ENCODE measurements at places on chromosomes 2 and 18.

- peak; percentile 33 for DNase-seq
These were observed 88.8 kb upstream of the ASB18 start for GRCh38 chr2:236352761-236353593.

- DNase-seq = no peak
These were observed 14.0 kb upstream of the BMP10 start for GRCh38 chr2:68885074-68885810.

GRCh38 chr18:49590608-49591007 lies 28.8 kb downstream of the LIPG start:
- no peak for DNase-seq

DNA sequence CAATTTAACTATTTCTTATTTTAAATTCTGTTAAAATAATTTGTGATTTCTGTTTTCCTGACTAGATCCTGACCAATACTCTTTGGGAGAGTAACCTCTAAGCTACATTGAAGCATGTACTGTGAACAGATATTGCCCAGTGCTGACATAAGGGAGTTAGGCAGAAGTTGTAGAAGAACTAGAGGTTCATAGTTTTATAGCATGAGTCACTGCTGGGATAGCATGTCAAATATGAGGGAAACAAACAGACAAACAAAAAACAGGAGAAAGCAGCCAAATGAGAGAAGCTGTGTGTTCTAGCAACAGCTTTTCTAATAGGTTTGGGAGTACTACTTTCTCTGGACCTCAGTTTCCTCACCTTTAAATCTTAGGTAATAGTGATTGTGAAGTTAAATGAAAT lies 72.4 kb downstream of the CERS6 start:
- no peak for DNase-seq

- no peak for DNase-seq
These were observed 110.2 kb downstream of the RNF144A start for GRCh38 chr2:7027411-7027810.

- DNase-seq = no peak
These were observed 357.9 kb upstream of the NRP2 start for GRCh38 chr2:205324355-205324754.

DNA sequence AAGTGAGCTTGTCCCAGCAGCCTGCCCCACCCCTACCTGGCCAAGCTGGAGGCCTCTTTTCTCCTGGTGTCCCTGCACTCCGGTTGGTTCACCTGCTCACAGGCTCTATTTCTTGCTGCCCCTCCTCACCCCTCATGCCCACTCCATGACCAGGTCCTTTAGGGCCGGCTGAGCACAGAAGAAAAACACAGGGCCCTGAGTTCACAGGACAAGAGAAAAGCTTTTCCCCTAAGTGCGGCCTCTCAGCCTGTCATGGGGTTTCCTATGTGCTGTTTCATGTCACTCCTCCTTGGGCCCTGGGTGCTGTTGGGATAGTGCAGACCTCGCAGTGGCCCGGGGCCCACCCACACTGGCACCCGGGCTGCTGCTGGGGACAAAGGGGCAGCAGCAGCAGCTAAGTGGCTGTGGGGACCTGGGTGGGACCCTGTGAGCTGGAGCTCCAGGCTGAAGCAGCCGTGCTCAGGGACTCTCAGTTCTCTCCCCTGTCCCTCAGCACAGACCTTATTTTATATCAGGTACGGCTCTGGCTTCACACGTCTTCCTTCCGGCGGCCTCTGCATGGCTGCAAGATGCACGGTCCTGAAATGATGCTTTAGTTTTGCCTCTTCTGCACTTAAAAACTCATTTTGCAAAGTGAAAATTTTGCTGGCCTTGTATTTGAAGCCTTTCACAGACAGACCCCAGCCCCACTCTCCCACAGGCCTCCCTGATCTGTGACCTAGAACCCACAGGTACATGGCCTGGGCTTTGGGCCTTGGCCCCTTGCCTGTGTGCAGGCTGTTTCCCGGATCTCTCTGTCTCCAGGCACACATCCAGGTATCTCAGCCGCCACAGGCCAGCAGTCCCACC lies 71.8 kb downstream of the SH3RF3 start:
- DNase-seq = peak; percentile 14

GRCh38 chr2:150619607-150620330 lies 132.3 kb upstream of the RND3 start:
- DNase-seq = no peak

DNA sequence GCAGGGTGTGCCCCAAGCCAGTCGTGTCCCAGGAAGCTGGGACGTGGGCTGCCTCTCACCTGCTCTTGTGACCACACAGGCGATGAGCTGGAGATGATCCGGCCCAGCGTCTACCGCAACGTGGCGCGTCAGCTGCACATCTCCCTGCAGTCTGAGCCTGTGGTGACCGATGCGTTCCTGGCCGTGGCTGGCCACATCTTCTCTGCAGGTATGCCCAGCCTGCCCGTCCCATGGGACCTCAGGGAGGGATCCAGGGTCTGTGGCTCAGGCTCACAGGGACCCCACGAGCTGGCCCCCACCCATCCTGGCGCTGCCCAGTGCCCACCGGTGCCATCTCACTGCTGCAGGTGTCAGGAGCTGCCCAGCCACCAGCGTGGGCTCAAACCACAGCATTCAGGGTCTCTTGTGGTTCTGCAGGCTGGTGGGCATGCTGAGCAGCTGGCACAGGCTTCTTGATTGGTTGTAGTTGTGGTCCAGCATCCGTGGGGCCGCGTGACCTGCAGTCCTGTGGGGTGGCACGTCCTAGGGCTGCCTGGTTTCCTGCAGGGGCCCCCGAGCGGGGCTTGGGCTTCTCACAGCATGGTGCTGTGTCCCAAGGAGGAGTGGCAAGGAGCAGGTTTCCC lies 3.8 kb downstream of the BOK start:
- DNase-seq = no peak

- DNase-seq = no peak
These were observed 301.4 kb upstream of the SYT4 start for GRCh38 chr18:43578706-43579105.

DNA sequence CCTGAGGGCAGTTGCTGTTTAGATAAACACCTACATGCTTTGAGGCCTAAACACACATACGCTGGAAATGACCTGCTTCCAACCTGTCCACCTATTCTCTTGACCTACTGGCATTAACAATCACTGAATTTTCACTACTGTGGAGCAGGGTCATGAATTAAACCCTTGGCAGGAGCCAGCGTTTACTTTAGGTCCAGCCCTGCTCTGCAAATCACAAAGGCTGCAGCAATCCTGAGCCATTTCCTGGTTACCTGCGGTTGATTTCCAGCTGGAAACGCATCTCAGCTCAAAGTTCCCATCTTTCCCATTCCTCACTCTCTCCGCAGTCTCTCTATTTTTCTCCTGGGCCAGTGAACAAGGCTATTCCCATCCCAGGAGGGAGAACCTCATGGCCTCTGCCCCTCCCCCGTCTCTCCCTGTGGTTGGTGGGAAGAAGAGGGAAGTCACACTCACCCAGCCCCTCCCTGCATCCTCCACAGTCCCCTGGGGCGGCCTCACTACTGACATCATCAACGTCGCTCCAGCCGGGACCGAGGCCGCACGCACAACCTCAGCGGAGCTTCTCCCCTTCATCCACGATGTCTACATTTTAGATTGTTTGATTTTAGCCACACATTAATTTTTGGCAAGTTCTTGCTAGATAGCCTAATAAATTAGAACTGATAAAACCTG lies 84.5 kb upstream of the SNTG2 start:
- no peak for DNase-seq

DNA sequence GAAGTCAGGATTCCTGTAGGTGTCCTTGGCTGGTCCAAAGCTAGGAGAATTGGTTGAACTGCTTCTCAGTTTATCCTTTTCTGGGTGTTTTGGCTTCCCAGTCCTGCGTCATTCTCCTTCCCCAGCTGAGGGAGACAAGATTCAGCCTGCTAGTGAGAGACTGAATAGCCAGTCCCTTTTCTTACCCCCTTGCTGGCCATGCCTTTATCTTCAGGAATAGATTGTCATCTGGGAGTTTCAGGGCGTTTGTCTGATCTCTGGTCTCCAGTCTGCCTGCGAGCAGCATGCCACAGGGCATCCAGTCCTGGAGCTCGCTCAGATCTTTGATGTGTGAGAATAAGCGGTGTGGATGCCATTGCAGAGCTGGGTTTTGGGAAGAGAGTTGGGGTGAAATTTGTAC lies 5.8 kb downstream of the MYO1B start:
- no peak for DNase-seq

DNA sequence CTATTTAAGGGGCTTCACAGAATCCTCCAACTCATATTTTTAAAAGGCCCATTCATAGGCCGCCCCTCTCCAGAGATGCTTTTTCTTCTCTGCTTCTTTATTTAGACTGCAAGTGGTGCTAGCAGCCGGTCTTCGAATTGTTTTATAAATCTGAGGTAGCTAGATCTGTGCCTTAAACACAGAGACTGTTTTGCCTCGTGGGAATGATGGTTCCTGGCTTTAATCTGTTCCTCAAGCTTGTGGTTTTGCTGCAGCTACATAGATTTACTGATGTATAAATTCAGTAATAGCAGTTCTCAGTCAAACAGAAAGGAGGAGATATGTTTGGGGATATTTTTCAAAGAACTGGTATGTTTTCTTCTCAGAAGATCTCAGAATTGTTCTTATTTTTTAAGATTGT lies 45.3 kb downstream of the TNFRSF11A start:
- no peak for DNase-seq

DNA sequence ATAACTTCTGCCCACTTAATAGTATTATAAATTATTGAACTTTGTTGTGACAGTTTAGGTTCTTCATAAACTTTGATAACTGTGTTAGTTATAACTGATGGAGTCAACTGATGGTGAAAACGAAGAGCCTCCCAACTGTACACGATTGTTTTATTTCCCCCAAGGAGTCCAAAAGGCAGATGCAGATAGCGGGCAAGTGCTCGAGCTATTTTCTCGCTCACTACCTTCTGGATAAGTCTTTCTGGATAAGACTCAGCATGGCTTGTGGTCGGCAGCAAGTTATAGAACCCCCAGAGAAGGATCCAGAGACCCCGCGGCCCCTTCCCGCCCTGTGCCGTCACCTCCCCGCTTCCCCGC lies 517 bp downstream of the GCFC2 start:
- no peak for DNase-seq

- no peak for DNase-seq
These were observed 200.3 kb upstream of the ACVR2A start for GRCh38 chr2:147644491-147644890.

DNA sequence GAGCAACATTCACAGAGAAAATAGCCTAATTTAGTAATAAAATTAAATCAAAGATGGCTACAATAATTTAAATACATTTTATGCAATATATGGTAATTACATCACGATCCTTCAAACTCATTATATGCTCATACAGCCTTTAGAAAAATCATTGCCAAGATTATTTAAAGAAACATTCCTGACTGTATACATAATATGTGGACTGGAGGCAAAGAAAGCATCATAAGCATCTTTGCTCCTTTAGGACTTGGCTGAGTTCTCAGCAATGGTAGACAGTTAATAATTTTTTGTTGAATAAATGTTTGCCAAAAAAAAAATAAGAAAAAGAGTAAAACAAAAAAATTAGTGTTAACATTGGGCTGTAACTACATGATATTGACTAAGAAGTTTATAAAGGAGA lies 26.9 kb downstream of the NCKAP5 start:
- no peak for DNase-seq

GRCh38 chr18:76823587-76824011 lies 1.2 kb downstream of the ZNF236 start:
- peak; percentile 23 for DNase-seq

- DNase-seq = peak; percentile 4
These were observed 739 bp downstream of the PKDCC start for GRCh38 chr2:42048299-42049220.
